ENCODE measurements at places on chromosomes 5 and 9.

- DNase-seq, result no peak
These were observed 278.1 kb downstream of the AOPEP start for GRCh38 chr9:95004411-95005277.

DNA sequence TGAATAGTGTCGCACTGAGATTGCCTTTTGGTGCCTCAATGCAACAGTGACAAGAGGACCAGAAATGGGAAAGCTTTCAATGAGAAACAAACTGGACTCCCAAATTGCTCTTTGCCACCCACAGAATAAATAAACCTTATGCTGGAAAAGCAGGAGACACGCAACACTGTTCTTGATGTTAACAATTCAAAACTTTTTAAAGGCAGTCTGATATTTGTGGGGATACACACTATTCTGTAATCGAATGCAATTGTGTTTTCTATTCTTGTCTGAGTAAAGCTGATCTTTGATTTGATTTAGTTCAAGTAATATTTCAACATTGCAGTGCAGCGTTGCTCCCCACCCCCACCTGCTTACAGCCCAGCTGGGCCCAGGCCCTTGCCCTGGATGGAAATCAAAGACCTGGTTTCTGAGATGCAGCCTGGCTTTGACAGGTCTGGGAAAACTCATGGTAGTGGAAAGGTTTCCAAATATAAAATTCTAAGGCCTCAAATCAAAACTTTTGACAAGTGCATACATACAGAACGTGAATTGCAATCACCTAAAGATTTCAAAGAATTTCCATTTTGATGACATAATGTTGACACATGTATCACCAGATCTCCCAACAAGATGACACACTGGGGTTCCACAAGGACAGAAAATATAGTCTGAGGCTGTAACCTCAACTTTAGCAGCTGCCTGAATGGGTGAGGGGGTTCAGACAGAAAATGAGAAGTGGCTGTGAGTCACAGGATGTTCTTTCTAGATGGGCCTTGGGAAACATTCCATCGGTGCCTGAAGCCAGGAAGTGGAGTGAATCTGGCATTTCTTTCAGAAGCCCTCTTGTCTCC, 55.1 kb downstream of the ABCA1 start:
- no peak for DNase-seq

DNA sequence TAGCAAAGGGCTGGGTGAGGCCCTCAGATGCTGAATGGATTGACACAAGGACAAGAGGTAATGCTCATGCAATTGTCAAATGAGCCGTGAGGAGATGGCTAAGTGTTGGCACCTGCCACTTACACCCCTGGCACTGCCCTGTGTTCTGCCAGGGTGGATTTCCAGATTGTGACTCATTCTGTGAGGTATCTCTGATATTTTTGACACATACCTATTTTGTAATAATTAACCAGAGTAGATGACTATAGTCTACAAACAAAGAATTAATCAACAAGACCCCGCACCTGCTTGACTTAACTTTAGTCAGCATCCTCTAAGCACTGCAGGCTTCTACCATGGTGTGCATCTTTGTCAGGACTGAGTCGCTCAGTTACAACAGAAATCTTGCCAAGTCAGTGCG, 200.8 kb downstream of the DIRAS2 start:
- no peak for DNase-seq

DNA sequence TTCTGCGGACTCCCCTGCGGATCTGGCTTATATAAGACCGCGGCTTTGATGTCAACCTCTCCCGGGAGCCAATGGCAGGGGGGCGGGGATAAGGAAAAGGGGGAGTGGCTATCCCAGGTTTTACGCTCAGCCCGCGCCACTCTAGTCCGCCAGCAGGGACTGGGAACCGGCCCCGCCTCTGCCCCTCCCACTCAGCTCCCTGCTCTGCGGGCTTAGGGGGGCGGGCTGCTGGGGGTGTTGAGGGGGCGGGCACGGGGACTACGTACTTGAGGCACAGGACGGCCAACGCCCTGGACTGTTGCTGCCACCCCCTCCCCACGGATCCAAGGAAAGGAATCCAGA, at the start of gene HAND1:
Gene HAND1 (minus strand): TSS at position 4 of the 342 bp plus-strand sequence. CDS start 219 bp downstream, outside the sequence.
- DNase-seq, result no peak

GRCh38 chr5:134463991-134464760, 52.5 kb upstream of the CDKN2AIPNL start:
- DNase-seq, result no peak

DNA sequence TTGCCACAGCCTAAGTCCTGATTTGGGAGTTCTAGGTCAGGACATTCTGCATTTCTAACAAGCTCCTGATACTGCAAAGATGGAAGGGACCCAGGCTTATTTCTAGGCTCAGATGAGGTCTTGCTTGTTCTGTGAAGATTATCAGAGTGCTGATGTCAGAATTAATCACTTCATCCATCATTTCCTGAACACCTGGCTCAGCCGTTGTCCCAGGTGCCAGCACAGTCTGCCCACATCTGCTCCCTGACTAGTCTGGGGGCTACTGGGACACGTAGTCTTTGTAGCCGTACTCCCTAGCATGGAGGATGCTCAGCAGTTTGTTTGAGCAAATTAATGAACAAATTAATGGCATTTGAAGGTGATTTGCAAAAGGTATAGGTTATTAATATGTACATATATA, 17.9 kb upstream of the SPINK4 start:
- DNase-seq, result no peak

DNA sequence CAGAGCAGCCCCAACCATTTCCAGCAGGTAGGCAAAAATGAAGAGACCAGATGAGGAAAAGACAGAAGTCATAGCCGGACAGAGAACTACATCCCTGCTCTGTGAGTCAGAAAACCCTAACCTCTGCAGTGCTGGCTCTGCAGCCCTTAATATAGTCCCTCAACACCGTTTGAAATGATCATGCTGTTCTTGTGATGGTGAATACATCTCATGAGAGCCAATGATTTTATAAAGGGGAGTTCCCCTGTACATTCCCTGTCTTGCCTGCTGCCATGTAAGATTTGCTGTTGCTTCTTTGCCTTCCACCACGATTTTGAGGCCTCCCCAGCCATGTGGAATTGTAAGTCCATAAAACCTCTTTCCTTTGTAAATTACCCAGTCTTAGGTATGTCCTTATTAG, 216.8 kb upstream of the RFX3 start:
- DNase-seq, result no peak

DNA sequence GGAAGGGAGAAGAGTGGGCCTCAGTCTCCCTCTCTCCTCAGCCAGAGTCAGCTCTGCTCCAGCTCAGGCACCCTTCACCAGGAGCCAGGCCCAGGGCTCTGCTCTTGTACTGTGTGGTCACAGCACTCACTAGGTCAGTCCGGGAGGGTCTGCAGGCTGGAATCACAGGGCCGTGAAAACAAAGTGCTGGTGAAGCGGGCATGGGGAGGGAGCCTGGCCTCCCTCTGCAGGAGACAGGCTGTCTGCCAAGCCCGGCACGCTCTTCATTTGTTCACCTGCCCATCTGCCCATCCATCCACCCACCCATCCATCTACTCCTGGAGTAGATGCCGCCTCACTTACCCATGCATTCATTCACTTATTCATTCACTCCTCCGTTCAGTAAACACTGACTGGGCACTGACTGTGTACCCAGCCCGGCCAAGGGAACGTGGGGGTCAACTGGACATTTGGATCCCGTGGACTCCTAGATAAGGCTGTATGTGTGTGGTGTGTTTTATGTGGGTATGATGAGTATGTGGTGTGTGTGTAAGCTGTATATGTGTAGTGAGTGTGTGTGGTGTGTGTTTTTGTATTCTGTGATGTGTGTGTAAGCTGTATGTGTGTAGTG, 3.6 kb downstream of the SPAAR start:
- no peak for DNase-seq

DNA sequence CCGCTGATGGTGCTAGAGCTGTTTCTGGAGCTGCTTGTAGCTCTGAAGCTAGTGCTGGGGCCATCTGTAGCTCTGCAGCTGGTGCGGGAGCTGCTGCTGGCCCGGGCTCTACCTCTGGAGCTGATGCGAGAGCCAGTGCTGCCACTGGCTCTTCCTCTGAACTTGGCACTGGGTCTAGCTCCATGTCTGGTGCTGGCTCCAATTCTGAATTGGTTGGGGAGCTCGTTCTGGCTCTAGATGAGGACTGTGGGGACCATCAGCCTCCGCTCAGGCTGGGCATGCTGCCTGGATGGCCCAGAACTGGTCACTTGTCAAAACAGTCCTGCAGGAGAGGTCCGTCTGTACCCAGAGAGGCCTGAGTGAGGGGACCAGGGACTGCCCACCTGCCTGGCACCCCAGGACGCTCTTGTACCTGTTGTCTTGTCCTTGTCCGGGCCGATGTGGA, 21.5 kb downstream of the OBP2B start:
- no peak for DNase-seq

DNA sequence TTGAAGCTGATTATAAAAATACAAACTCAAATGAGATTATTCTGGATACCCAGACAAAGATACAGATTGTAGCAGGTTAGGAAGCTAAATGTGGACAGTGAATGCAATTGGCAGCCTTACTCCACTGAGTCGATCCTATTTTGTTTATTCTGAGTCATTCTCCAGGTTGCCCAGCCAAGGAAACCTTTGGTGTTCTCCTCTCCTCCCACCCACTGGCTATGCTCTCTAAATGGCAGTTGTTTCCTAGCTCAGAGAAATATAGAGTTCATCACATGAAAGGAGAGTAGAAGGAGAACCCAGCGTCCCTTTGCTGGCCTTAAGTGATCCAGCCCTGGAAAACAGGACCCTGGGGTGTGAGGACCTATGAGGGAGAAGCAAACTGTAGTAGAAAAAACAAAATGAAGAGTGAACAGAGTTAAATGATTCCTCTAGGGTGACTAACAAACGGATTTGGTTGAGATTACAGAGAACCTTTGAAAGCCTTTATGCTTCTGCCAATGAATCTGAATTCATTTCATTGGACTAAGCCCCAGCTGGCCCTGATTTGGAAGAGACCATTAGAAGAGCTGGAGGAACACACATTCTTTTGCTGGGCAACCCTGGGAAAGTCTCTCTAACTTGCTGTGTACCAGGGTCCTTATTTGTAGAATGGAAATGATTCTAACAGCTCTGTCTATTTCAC, 95.1 kb downstream of the BRINP1 start:
- no peak for DNase-seq

DNA sequence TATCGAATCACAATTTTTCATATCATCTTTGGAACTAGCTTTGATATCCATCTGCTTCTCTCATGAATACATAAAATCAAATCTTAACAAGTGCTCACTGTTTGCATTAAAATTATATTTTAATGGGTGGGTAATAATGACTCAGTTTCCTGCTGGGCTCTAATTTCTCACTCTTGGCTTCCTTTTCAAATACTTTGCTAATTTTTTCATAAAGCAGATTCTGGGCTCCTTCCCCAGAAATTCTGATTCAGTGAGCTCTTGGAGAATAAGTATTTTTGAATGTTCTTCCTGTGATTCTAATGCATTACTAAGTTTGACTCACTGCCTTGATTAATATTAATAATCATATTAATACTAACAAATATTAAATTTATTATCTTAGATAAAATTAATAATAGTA, 48.9 kb downstream of the YIPF5 start:
- no peak for DNase-seq

- no peak for DNase-seq
These were observed 1.3 kb downstream of the PROB1 start for GRCh38 chr5:139393497-139394122.

- DNase-seq, result no peak
These were observed 50.7 kb upstream of the NKD2 start for GRCh38 chr5:957748-958485.

DNA sequence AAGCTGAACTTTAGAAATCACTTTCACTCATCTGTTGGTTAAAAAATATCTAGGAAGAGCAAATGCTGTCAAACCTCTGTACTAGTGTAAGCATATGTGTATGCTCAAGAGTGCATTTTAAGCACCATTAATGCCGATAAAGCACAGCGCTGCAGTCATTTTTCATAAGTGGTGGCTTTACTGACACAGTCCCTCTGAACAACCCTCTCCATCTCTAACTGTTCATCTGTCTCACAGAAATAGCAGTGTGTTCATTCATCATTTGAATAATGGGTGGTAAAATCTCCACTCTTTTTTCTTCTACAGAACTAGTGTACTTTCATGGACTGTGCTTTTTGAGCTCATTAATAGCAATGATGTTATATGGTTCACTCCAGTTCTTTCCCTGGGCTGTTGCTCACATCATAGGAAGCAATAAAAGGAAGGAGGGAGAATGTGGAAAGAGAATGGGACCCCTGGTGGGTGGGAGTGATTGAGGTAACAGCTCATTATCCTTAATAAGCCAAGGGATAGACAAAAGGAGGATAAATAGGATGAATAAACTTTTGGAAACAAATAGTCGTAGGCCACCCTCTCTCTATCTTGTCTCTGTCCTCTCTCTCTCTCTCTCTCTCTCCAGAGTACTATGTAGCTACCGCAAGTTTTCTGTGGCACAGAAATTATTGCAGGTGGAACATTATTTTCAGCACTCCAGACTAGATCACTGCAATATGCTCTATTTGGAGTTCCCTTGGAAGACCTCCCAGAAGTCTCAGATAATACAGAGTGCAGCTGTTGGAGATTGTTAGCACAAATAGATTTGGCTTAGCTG, 117.9 kb upstream of the PRDM9 start:
- DNase-seq, result no peak

DNA sequence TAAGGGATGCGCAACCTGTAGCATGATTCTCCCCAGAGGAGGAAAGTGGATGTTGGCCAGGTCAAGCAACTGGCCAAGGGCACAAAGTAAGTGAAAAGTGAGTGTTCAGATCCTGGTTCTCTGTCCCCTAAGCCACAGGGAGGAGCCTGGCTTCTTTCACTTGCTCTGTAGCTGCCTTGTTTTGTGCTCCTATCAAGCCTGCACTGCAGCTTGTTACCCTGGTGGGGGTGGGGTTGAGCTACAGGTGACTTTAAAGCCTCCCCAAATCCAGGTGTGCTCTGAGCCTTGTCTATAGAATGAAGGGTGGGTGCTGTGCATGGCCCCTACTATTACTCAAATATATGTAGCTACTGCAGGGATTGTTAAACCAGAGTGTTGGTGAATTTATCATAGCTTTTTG, 32.9 kb downstream of the RALGPS1 start:
- DNase-seq, result no peak

DNA sequence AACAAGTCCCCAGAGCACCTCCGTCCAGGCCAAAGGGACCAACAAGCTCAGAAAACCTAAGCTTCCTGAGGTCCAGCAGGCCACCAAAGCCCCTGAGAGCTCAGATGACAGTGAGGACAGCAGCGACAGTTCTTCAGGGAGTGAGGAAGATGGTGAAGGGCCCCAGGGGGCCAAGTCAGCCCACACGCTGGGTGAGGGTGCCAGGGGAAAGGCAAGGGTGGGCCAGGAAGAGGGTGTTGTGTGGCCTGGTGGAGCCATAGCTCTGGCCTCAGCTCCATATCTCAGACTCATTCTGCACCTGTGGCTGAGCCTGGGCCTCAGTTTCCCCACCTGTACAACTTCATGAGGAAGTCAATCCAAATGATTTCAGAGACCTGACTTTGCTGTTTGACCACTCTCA, 20.7 kb downstream of the CD74 start:
- DNase-seq, result no peak

Data from stimulated activated CD4-positive, alpha-beta T cell treated with anti-CD3 and anti-CD28 coated beads, Interleukin-1b, Interleukin-23, amount 100 ng/mL, for 4 hours (primary cell).